GM19239 (cell line): ENCODE measurements at places on chromosomes 5 and 9.
A peak's percentile ranks its signal among the peaks of the same experiment; 100 is the strongest.

GRCh38 chr9:123408313-123409262 lies 52.6 kb downstream of the CRB2 start:
- DNase-seq: no peak

DNA sequence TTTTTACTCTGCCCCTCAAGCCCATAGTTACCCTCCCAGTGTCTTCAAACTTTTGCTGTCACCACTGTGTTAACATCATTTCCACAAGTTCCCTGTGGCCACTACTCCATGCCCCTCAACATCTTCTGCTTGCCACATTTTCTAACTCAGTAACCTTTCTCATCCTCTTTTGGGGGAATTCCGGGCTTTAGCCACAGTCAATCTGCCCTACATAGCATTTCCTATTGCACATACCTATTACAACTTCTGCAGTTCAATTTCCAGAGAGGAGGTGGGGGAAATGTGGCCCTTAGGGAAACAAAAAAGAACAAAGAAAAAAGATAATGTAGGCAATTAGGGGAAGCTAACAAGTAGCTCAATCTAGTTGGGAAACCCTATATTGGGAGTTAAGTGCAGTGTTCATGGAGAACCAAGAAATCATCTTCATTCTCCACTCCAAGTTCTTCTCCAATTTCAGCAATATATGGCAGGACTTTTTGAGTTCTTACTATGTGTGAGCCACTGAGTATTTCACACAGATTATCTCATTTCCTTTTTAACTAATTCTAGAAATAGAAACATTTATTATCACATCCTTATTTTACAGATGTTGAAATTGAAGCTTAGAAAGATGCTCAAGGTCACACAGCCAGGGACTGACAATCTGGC lies 40.2 kb upstream of the LPAR1 start:
- no peak for DNase-seq

DNA sequence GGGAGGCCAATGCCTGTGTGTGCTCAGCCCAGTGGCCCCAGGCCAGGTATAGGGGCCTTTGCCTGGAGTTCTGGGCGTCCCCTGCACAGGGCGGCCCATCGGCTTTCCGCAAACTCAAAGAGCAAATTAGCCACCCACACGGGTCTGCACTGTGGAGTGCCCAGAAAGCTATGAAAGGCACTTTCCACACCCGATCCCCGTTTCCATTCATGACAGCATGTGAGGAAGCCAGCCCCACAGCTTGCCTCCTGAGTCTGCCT lies 5.2 kb downstream of the DBH start:
- no peak for DNase-seq

DNA sequence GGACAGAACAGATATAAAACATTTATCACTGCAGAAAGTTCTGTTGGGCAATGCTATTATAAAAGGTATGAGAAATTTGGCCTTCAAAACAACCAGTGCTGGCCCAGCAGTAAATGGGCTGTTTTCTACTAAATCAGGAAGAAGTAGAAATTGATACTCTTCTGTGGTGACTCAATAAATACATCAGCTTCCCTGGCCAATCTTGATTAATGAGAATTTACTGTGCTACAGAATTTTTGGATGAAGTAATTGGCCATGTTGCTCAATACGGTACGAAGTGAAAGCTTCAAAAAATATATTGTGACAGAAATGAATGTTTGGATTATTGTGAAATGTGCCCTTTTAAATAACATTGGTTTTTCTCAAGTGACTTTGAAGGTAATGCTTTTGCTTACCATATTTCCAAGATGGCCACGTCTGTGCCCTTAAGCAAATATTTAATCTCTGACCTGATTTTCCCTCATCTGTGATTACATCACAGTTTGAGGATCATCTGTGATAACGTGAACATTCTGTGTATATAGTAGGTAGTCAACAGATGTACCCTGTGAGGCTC lies 4.2 kb downstream of the DNAJA1 start:
- no peak for DNase-seq

DNA sequence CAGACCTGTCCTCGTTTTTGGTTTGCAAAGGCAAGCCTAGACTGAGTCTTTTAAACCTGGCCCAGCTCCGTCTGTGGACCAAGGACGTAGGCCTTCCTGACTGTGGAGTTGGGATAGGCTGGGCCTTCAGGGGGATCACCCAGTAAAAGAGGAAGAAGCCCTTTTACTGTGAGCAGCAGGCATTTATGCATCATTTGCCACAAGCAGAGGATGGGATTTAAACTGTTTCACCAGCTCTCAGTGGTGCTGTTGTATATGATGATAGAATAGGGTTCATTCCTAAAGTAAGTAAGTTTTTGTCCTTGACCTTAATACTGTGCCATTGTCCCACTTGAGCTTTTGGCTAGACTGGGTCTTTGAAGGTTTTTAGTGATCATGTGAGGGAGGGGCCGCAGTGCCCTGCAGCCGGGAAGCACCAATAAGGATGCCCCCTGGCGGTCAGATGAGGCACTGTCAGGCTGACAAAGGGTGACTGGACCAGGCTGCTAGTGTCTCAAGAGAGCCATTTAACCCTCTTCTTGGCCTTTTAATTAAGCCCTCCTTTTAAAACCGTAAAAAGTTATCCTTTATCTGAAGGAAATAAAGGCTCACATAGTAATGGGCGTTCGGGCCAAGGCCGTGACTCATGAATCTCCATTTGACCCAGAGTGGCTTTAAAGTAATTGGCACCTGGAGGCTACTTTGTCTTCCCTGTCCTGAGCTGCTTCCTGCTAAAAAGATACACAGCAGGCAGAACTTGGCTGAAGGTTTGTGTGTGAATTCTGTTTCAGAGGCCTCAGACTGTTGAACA lies 74.0 kb downstream of the UBAP1 start:
- DNase-seq: peak; percentile 42

DNA sequence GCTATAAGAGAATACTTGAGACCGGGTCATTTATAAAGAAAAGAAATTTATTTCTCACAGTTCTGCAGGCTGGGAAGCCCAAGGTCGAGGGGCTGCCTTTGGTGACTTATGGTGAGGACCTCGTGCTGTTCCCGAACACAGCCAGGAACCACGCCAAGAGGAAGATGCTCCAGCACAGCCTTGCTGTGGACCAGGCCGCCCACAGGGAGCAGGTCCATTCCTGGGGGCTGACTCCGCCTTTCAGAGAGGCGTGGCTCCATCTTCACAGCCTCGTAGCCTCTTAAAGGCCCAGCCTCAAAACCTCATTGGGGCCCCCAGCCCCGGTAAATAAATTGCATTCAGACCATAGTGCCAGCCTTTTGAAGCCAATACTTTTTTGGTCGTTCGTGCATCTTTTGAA lies 93.5 kb upstream of the CACNA1B start:
- no peak for DNase-seq

GRCh38 chr5:96031180-96031579 lies 69.5 kb upstream of the ELL2 start:
- DNase-seq: no peak

DNA sequence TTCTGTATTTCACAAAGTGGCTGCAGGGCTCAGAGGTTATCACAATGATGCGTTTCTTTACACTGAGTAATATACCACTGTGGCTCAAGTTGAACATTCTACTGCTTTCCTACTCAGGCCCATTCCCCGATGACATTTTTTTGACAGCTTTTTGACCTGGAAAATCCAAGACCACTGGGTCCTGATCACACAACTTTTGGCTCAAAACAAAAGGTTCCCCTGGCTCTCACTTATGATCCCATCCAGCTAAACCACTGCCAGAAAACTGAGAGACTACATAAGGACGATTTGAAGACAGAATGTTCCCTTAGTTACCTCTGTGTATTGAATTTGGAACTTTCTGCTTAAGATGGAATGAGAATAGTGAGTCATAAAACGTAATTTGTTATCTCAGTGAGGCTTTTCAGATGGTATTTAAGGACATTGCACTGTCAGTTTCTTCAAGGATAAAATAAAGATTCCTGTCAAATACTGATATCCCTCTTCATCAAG lies 78.0 kb upstream of the FBXL7 start:
- DNase-seq: no peak

- DNase-seq: no peak
These were observed 375.8 kb upstream of the ST8SIA4 start for GRCh38 chr5:101278917-101279316.

- DNase-seq: no peak
These were observed 91.3 kb upstream of the ADAMTS2 start for GRCh38 chr5:179436321-179437122.
